ENCODE measurements at places on chromosomes 6 and 20.

DNA sequence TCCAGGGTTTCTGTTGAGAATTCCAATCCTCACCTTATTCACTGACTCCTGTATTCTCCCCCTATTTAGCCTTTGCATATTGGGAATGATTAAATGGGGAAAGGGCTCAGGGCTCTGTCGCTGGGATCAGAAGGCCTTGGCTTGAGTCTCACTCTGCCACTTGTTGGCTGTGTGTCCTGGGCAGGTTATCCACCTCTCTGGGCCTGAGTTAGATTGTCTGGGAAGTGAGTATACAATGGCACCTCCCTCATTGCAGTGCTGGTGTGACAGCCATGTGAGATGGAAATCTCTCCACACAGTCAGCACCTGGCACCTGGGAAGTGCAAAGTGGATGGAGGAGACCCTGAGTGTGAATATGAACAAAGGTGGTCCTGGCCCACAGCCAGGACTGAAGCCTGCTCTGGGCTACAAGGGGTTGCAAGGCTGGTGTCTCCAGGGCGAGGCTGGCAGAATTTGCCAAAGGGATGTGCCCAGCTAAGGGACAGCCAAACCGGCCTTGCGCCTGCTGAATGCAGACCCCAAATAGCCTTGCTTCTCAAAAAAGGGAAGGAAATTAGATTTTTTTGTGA lies 200.0 kb upstream of the PMEPA1 start:
- no peak for DNase-seq

- DNase-seq: no peak
These were observed 26.8 kb downstream of the RRBP1 start for GRCh38 chr20:17655286-17655651.

DNA sequence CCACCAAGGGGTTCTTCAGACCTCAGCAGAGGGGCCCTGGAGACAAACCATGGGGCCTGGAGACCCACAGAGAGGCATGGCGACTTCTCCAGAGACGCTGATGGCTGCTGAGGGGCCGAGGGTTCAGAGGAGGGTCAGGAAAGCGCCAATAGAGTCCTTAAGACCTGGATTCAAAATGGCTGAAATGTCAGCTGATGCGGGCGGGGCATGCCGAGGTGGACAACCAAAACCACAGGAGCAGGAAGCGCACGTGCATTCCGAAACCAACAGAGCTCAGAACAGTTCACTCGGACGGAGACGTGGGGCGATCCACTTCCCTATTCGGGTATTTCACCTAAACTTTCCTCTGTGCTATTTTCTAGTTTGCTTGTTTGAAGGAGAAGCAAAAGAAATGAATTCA lies 99.9 kb upstream of the RIN2 start:
- DNase-seq: no peak

- DNase-seq: no peak
These were observed 2.3 kb upstream of the TGM2 start for GRCh38 chr20:38167328-38167850.

DNA sequence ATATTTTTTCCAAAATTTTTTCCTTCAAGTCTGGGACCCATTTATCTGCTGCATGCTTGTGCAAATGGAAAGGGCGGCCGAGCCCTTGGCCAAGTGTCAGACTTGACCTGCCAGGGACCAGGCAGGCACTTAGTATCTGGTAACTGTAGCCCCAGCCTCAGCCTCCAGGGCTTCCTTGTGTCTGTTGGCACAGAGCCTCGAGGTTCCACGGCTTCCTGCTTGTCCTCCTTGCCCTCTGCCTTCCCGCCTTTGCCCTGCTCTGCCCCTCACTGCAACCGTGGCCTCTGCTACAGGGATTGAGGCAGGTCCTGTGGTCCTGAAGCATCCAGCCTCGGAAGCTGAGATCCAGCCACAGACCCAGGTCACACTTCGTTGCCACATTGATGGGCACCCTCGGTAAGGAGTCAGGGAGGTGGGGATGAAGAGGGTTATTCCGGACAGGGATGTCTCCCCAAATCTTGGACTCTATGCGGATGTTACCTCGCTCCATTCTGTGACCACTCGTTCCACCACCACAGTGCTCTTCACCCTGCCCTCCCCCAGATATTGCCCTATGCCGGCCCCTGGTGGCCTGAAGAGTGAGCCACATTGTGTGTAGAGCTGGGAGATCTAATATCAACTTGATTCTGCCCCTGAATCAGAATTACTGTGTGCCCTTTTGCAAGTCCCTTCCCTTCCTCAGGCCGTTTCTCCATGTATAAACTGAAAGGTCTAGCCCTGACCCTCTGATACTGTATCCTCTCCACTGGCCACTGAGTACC lies 41.5 kb upstream of the SRF start:
- peak; percentile 45 for DNase-seq

DNA sequence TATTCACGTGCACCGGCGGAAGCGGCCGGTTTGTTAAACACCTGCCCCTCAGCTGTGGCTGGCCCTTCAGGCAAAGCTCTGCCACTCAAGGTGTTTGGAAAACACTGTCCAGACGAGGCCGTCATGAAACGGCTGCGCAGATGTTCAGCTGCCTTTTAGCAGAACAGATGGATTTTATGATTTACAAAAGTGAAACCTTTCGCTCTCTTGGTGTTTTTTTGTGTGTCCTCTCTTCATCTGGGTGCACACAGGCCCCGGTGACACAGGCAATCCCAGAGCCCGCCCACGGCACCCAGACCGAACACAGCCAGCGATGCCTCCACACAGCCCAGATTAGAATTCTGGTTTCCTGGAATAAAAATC lies 397.0 kb downstream of the SMOC2 start:
- DNase-seq: no peak
